ENCODE measurements at places on chromosomes 3 and 15.

DNA sequence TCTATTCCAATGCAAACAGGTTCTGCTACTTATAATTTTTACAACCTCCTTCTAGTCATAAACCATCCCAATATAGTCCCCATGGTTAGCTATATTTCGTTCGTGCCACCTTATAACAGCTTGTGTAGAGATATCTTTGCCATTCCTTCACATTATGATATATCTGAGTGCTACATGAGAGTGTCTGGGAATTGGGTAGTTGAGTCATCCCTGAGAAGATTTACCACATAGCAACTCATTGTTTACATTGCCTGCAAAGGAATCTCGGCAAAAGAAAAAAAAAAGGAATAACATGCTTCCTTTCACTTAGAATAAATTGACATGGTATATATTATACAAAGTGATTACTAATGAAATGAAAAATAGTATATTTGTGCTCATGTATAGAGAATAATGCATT is 86.0 kb upstream of the VGLL3 start:
- DNase-seq, result no peak

DNA sequence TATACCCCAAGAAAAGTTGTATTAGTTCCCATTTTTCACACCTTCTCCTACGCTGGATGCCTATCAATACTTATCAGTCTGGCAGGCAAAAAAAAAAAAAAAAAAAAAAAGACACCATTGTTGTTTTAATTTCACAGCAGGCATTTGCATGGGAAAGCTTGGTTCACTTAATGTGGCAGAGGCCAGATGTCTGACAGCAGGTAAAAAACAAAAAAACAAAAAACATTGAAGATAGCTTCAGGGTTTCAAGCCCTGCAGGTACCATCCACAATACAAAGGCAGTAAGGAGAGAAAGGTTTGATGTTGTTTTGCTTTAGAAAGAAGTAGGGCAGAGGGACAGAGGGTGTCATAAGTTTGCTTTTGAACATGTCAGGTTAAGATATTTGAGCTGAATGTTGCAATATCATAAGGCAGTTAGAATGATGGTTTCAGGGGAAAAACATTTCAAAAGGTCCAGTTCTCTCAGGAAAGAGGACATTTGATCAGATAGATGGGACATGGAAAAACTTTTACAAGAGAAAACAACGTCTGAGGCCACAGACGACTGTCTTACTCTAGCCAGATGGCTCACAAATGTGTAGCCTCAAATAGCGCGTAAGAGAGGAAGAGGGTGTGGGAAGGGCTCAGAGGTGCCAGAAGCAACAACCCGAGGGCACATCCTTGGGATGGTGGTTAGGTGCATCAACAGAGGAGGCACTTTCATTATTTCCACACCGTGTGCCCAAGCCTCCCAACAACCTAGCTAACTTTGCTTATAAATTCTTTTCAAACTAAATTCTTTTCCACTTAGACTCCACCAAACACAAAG is 25.7 kb downstream of the PCOLCE2 start:
- peak; percentile 66 for DNase-seq

DNA sequence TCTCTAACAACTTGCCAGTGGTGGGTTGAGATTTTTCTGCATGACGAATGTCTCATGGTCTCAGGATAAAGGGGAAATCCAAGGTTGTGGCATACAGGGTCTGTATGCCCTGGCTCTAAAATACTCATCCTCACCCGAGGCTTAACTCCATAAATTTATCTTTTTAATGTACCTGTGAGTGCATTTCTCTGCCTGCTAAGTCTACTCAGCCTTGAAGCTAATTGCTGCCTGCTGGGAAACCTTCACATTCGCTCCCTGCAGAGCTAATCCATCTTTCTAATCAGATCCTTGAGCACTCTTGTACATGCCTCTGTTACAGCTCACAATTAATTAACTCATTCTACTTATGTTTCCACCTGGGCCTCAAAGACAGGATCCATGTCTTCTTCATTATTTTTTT is 93.8 kb downstream of the CMSS1 start:
- peak; percentile 63 for DNase-seq

DNA sequence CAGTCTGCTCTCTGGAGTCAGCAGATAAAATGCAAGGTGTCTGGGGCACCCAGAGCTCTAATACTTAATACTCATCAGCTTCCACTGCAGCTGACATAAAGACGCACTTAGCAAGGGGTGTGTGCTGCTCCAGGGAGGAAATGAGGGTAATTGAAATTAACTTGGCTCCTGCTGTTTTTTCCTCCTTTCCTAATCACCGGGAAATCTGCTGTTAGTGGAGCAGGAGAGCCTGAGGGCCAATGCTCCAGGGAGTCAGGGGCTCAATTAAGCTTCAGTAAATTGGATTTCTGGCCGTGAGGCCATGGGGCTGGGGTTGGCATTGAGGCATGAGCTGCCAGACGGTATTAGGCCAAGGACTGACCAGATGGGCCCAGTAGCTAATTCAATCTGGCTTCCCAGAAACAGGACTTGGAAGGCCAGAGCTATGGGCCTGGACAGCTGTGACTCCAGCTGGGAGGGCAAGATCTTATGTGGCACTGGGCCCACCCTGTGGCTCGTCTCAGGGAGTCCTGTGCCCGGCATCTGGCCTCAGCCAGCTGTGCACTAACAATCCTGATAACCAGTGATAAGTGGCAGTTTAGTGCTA is 30.7 kb upstream of the CHRNB4 start:
- peak; percentile 68 for DNase-seq

GRCh38 chr3:10205451-10206165 is 40.9 kb downstream of the IRAK2 start:
- DNase-seq, result peak; percentile 48

DNA sequence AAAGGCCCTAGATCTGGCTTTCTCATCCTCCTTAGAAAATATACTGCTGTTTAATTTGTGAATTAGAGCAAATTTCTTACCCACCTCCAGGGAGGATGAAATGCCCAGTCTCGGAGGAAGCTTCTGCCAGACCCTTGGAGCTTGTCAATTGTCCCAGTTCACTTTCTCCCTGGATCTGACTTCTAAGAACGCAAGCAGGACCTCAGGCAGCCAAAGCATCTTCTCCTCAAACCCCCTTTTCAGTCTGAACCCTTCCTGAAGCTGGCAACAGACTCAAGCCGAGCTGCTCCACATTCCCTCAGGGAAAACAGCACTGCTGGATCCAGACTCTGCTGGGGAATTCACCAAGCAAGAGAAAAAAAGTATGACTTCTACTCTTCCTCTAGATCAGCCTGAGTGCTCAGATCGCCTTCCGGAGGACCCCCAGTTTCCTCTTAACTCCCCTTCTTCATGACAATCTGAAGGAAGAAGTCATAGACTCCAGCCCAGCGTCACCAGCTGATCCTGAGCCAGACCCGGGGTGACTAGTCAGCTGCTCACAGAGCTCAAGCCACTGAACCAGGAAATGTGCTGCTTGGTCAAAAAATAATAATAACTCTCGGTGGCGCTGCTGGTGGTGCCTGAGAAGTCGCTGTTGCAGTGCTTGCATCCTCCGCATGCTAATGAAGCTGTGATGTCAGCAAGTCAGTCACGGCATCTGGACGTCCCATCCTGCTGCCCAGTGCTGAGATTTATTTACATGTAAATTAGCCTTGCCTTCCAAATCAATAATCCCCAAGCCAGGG is at the start of gene PRICKLE2:
Gene PRICKLE2, minus strand, starts transcription at position 641 of the 785 bp plus-strand sequence. CDS start 26,539 bp downstream, outside the sequence.
- DNase-seq, result peak; percentile 83
